ENCODE measurements at places on chromosomes 1 and 21. TPM values are rescaled to one million over a fixed set of nuclear protein-coding genes. Genes with fewer than 3 reads are reported as not detected.

DNA sequence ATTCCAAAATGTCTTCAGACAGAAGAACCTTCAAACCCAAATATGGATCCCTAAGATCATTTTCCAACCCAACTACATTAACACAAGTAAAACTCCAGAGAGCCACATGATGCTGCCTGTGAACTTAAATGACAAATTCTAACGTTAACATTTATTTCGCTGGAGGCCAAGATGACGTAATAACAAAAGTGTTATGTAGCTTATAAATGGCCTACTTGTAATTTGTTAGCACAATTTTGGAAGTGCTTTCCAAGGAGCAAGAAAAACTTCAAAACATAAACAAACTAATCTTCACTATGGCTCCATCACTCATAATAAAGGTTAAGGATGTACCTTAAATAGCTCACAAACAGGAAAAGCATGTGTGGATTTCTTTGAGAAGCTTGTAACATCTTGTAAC lies 126.7 kb downstream of the HLCS start:
- no peak for DNase-seq

- DNase-seq: no peak
Measured at GRCh38 chr1:173149887-173150286, 57.2 kb downstream of the TNFSF4 start.

GRCh38 chr1:54842963-54843362 lies 41.8 kb upstream of the TTC22 start:
- peak; percentile 42 for DNase-seq

- no peak for DNase-seq
Measured at GRCh38 chr1:92968138-92969032, 7.1 kb upstream of the DIPK1A start.

GRCh38 chr1:109762821-109763645 lies 690 bp downstream of the EPS8L3 start:
- peak; percentile 45 for DNase-seq

GRCh38 chr1:6779089-6779805 lies 6.0 kb upstream of the CAMTA1 start:
- no peak for DNase-seq

Gene CA6
- total RNA-seq: not detected

Gene AKNAD1
- 0.67 TPM for total RNA-seq

Gene NPPA
- 8.4 TPM for total RNA-seq

Gene FHAD1
- total RNA-seq: 2.4 TPM

Gene OLIG2
- not detected for total RNA-seq

Gene ATP6V0B
- total RNA-seq: 191 TPM

Gene PAPPA2
- total RNA-seq: 0.17 TPM

Gene S1PR1
- 134 TPM for total RNA-seq
